Activated T-helper 2 cell treated with anti-CD3 and anti-CD28 coated beads, Interferon-gamma antibody, Interleukin-2, Interleukin-4, amounts not matched to agents 10 μg/mL and 5 μg/mL and 100 μg/mL, durations not matched to agents 14 hours and 24 hours and 36 hours (primary cell): ENCODE measurements at places on chromosomes 4 and X. TPM values are rescaled to one million over a fixed set of nuclear protein-coding genes. Genes with fewer than 3 reads are reported as not detected.

FGF16 gene
- total RNA-seq = not detected in 2 replicates

FMR1NB gene
- total RNA-seq = not detected in 2 replicates

F8A3 gene
- total RNA-seq = 27.3 and 28.7 TPM in 2 replicates

FAM149A gene
- total RNA-seq = 0.30 and 0.60 TPM in 2 replicates

IRF2 gene
- 47.6 and 53.2 TPM in 2 replicates for total RNA-seq

DNA sequence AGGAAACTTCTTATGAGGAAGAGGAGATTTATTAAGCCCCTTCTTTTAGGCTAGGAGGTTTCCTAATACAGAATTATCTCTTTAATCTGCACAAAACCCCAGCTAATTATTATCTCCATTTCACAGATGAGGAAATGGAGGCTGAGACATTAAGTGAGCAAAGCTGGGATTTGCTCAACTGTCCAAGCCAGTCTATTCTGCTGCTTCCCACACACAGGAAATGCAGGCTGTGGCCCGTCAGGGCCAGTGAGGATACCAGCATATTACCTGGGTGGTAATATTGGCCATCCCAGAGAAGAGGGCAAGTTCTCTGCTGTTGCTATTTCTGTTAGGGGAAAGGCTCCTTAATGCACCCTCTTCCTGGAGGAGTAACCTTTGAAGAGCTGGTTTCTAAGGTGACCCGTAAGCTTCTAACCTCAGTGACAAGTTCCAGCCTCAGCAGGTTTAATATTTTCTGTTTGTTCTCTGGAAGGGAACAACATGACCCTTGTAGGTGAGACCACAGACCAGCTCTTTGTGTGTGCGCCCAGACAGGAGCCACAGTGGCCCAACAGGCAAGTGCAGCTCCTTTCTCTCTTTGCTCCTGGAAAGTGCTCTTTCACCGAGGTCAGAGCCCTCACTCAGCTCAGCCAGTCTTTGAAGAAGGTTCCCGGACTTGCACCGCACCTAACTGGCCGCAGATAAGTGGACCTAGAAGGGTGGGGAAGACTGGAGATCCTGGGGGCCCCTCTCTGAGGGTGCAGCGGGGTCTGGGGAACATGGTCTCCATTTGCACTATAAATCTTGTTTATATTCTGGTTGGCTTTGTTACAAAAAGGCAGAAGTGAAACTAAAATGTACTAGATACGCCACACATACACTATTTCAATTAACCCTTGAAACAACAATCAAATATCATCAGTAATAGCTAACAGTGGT, 35.5 kb downstream of the TBC1D9 start:
- H3K36me3 ChIP-seq = no peaks in the 10 kb centered on the region
- no peak for DNase-seq
- H3K27me3 ChIP-seq = peaks cover 4% of the 10 kb centered on the region
- H3K4me1 ChIP-seq = peaks cover 4% of the 10 kb centered on the region
- H3K4me3 ChIP-seq = peak overlapping the region; percentile 46
- H3K27ac ChIP-seq = no peak overlapping the region

- no peaks in the 10 kb centered on the region for H3K4me1 ChIP-seq
- no peak overlapping the region for H3K4me3 ChIP-seq
- no peak for DNase-seq
- H3K36me3 ChIP-seq = no peaks in the 10 kb centered on the region
Measured at GRCh38 chr4:92234393-92235176, 69.2 kb upstream of the GRID2 start.

DNA sequence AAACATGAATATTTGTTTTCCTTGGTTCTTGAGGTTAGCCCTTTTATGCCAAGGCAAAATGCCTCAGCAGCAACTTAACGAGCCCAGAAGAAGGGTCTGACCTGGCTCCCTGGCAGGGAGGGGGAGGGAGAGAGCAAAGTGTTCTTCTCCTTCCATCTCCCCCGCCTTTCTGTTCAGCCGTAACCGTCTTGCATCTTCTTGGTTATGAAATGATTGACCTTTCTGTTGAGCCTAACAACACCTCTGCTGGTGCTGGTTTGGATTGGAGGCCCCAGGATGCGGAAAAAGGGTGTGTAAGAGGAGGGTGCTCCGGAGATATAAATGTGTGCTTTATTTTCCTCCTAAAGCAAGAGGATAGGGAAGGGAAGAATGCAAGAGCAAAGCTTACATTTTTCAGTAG, 44.7 kb downstream of the PTTG2 start:
- H3K4me3 ChIP-seq = no peak overlapping the region
- peaks cover 14% of the 10 kb centered on the region for H3K4me1 ChIP-seq

- DNase-seq = no peak
- no peaks in the 10 kb centered on the region for H3K4me1 ChIP-seq
- H3K27ac ChIP-seq = no peak overlapping the region
- no peak overlapping the region for H3K4me3 ChIP-seq
- H3K27me3 ChIP-seq = no peaks in the 10 kb centered on the region
Measured at GRCh38 chr4:110953191-110953590, 330.3 kb upstream of the PITX2 start.

DNA sequence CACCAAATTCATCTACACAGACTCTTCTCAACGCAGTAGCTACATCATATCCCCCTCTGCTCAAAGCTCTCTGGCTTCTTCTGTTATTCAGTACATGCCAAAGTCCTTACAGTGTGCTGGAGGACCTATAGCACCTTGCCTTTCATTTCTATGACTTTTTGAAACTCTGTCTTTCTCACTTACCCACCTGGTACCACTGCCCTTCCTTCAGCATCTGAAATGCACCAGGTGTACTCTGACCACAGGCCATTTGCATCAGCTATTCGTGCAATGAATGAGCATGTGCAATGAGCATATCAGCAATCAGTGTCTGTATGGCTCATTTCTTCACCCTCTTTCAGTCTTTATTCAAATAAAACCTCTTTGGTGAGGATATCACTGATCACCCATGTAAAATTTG, 399.9 kb downstream of the RAB28 start:
- H3K27me3 ChIP-seq = no peaks in the 10 kb centered on the region
- H3K27ac ChIP-seq = no peak overlapping the region
- no peak overlapping the region for H3K4me3 ChIP-seq
- no peaks in the 10 kb centered on the region for H3K4me1 ChIP-seq
- DNase-seq = no peak

- H3K27me3 ChIP-seq = no peaks in the 10 kb centered on the region
- no peaks in the 10 kb centered on the region for H3K4me1 ChIP-seq
- no peak for DNase-seq
- no peak overlapping the region for H3K4me3 ChIP-seq
- H3K36me3 ChIP-seq = no peaks in the 10 kb centered on the region
Measured at GRCh38 chr4:18568600-18568999, 547.0 kb upstream of the LCORL start.
